ENCODE measurements at places on chromosomes 12 and 14.

GRCh38 chr14:96682401-96682800 is 114.8 kb upstream of the VRK1 start:
- DNase-seq = no peak

DNA sequence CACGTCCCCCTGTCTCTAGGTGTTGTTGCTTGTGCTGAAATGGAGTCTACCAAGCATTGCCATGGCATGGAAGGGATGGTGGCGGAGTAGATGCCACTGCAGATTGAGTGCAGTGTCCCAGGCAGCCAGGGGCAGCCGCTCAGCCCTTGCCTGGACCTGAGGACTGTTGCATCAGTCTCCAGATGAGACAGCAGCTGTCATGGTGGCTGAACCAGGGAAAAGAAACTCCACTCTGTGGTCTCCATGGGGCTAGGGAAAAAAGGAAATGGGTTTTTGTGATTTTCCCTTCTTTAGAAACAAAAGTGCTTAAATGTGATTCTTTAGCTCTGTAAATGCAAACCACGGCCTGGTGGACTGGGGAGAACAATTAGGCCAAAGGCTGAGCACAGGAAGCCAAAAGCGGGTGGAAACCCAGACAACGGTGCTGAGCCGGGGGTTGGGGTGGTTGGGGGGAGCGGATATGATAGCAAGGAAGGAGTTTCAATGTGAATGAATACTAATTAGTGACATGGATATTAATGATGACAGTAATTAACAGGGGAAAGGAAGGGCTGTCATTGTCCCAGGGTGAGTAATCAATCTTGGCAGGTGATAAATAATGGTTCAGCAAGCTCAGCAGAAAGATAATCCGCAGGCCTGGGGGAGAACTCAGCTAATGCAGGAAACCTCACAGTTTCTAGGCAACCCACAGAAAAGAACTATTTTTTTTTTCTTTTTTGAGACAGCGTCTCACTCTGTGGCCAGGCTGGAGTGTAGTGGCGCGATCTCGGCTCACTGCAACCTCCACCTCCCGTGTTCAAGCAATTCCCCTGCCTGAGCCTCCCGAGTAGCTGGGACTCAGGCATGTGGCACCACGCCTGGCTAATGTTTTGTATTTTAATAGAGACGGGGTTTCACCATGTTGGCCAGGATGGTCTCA is 442.6 kb downstream of the DPF3 start:
- DNase-seq = peak; percentile 59

DNA sequence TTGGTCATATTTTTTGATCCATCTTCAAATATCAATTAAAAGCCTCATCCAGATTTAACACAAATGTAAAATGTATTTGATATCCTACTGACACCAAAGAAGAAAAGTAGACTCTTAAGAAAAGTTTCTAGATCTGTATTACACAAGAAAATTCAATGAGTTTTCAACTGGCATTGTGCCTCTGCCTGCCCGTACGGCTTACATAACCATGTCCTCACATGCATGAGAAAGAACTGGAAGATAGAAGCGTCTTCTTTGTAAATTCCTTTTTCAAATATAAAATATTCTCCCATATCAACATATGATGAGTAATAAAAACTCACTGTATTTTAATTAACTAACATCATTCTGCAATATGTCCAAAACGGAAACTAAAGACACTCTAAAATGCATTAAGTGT is 7.2 kb downstream of the ANKS1B start:
- no peak for DNase-seq

GRCh38 chr14:68714991-68715924 is 77.6 kb downstream of the ZFP36L1 start:
- peak; percentile 11 for DNase-seq

- DNase-seq = peak; percentile 31
Observed at GRCh38 chr12:96241846-96242256, 47.7 kb downstream of the ELK3 start.

DNA sequence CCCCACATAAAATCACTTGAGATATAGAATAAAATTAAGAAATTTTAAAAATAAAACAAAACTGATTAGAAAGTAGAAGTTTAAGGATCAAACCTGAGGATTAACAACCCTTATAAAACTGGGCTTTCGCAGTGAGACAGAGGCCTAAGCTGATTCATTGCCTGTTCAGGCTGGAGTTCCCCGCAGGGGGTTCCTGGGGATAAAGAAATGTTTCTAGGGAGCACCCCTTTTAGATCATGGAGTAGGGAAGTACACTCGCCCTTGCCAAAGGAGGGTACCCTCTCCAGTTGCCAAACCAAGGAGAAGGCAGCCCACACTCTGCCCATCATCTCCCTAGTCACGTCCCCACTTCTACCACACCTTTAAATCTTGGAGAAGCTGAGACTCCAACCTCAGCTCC is 6.8 kb downstream of the GLIPR1 start:
- DNase-seq = no peak

GRCh38 chr14:100098171-100098570 is 32.9 kb downstream of the EVL start:
- DNase-seq = no peak

DNA sequence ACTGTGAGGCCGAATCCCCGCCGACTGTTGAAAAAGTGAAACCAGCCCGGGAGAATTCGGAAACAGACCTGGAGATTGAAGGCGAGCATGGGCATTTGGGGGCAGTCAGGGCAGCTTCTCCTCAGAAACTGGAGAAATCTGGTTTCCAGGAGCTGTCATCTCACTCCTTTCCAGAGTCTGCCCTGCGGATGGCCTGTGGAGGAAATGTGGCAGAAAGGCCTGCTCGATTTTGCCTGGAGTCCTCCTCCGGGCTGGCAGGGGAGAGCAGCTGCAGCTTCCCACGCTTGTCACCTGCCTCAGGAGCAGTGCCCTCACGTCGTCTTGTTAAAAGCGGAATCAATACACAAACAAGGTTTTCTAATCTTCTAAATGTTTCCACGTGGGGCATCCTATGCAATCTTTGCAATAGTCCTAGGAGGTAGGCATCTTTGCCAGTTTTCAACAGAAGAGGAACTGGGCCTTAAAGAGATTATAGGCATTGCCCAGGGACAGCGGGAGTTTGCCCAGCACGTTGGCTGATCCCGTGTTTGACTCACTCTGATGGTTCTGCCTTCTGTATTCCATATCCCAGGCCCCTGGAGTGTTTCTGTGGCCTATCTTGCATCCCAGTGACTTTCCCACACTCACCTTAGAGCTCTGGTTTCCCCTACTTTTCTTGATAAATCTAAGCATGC is 2.3 kb downstream of the LRRC74A start:
- DNase-seq = no peak

DNA sequence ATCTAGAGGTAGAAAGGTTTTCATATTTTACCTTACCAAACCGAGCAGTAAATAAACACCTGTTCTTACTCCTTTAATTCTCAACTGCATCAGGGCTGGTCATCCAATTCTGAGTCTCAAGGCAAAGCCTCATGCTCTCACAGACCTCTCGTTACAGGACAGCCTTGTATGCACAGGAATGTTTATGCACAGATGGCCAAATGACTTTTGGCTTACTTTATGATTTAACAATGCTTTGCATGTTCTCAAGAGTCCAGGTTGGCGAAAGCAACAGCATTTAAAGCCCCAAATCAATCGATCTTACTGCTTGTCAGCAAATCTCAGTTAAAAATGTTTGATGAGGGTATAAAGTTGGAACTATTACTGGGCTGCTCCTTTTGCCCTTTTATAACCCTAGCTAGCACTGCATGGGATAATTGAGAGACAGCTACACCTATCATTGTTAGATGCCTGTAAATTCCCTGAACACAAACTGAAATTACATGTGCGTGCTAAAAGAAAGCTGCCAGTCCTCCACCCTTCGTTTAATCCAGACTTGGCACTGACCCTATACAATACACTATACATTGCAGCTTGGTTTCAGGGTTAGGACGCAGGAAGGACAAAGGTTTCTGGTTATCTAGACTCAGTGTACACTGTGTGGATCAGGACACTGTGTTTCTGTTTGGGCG is 63.6 kb downstream of the TMCC3 start:
- no peak for DNase-seq

DNA sequence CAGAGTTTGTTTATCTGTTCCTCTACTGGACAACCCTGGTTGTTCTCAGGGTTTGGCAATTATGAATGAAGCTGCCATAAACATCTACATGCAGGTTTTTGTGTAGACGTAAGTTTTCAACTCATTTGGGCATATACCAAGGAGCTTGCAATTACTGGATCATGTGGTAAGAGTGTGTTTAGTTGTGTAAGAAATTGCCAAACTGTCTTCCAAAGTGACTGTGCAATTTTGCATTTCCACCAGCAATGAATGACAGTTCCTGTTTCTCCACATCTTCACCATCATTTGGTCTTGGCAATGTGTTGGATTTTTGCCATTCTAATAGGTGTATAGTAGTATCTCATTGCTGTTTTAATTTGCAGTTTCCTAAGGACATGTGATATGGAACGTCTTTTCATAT is 39.8 kb upstream of the FBXO33 start:
- DNase-seq = no peak

- DNase-seq = peak; percentile 77
Observed at GRCh38 chr12:76020731-76021672, 10.6 kb downstream of the PHLDA1 start.

DNA sequence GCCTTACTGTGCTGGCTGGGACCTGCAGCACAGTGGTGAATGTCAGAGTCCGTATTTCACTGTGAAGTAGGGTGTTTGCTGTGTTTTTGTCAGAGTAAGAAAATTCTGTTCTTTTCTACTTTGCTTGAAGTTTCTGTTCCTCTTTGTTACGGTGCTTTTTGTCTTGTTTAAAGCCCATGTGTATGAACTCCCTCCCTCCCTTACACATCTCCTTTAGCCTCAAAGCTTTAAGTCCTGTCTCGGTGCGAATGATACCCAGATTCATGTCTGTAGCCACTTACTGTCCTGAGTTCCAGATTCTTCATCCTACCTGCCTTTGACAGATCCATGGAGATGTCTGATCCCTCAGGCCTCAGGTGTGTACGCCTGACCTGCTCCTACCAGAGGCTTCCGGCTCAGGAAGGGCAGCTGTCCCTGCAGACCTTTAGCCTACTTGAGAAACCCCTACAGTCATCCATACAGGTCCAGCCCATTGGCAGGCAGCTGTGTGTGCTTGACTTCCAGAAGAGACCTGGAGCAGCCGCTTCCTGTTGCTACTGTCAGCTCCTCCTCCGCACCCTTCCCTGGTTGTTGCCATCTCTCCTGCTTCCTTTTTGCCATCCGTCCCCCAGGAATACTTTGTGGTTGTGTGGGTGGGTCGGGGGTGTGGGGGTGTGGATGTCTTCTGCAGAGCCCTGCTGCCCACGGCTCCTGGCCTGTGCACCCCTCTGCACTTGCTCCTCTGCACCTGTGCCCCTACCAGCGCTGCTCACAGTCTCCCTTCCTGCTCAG is 72.9 kb downstream of the DDX51 start:
- no peak for DNase-seq

GRCh38 chr14:49425921-49426320 is 160.3 kb downstream of the RPS29 start:
- DNase-seq = no peak

DNA sequence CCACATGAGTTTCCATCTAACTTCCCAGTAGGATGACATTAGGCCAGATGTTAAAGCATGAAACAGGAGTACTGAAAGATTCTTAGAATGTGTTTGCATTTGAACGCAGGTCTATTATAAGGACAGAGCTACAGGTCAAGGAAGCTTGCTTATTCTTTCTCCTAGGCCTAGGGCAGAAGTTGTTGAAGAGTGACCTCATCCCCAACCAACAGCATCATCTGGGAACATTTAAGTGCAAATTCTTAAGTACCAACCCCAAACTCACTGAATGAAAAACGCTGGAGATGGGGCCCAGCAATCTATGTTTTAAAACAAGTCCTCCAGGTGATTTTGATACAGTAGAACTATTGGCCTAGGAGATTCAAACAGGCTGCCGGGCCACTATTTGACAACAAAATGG is 52.4 kb downstream of the PAPLN start:
- DNase-seq = no peak

GRCh38 chr14:90023176-90023896 is 38.5 kb upstream of the KCNK13 start:
- no peak for DNase-seq

- DNase-seq = peak; percentile 44
Observed at GRCh38 chr12:70590051-70590450, 47.2 kb downstream of the PTPRB start.

- no peak for DNase-seq
Observed at GRCh38 chr14:96581026-96581425, 78.8 kb downstream of the PAPOLA start.

DNA sequence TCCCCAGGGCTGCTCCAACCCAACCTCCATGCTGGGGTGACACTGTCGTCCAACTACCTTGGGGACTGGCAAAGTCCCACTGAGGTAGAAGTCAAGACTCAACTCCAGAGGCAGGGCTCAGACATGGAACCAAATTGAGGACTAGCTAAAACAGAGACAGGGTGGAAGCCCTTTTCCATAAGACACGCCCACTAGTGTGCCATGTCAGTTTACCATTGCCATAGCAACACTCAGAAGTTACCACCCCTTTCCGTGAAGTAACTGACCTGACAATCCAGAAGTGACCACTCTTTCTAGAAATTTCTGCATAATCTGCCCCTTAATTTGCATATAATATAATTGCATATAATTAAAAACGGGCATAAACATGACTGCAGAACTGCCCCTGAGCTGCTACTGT is 409.6 kb downstream of the MED13L start:
- no peak for DNase-seq

DNA sequence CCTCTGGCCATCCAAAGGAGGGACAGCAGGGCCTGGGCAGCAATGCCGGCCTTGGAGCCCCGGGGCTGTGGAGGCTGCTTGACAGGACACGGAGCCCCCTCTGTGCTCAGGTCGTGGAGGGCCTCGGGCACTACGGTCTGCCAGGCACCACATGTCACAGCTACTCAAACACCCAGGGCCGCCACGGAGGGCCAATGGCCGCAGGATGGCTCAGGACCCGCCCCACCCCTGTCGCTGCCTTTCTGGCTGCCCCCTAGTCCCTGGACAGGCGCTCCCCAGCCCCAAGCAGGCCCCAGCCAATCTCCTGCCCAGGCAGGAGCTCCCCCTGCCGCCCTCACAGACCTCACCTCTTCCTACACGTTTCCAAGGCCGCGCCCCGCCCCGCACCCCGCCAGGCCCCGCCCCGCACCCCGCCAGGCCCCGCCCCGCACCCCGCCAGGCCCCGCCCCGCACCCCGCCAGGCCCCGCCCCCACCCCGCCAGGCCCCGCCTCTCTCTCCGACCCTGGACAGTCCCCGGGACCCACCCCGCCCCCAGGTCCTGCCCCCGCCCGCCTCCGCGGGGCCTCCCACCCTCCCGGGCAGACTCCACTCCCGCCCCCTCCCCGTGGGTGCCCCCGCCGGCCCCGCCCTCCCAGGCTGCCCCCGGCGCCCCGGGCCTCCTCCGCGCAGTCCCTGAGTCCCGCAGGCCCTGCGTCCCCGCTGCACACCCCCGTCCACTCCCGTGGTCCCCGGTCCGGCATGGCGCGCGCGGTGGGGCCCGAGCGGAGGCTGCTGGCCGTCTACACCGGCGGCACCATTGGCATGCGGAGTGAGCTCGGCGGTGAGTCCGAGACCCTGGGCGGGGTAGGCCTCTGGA is at the start of gene ASPG:
Gene ASPG (plus strand): TSS at position 669 of the 857 bp plus-strand sequence. CDS start 71 bp downstream, at position 740.
- DNase-seq = no peak

- DNase-seq = no peak
Observed at GRCh38 chr14:99519931-99520421, 38.8 kb downstream of the CCNK start.

All from activated naive CD8-positive, alpha-beta T cell treated with anti-CD3 and anti-CD28 coated beads for 36 hours (primary cell).